ENCODE measurements at places on chromosomes 7 and 10.

DNA sequence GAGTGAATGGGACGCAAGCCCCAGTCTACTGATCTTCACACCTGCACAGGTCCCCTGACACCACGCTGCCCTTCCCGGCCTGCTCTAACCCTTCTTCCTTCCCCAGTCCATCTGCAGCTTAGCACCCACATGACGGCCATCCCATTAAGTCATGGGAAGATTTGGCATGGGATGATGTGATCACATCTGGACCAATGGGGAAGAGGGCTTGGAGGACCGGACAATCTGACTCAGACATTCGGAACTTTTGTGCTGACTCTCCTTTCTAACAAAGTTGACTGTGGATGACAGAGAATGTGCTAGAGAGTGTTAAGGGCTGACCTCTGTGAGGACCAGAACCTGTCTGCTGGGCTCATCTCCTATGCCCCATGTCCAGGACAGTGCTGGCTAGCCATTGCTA, 15.6 kb downstream of the CXCL12 start:
- DNase-seq, result no peak

- no peak for DNase-seq
Observed at GRCh38 chr10:113965683-113966082, 78.0 kb upstream of the ADRB1 start.

DNA sequence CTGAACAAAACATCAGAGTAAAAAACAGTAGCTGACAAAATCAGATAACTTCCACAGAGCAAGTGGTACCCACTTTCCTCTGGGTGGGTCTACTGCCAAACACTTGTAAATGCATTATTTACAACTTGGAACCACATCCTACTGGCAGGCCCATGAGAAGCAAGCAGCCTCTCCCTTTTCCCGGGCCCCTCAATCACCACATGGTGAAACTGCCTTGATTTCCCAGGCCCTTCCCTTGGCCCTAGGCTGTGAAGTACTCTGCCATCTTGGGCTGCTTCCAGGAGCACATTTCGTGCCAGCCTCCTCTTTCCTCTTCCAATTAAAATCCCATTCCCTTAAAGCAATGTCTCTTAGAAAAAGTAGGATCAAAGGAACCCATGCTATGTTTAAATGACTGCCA, 71.4 kb downstream of the CUZD1 start:
- DNase-seq, result no peak

- DNase-seq, result no peak
Observed at GRCh38 chr10:10629512-10629911, 388.2 kb upstream of the CELF2 start.

- DNase-seq, result no peak
Observed at GRCh38 chr7:155754165-155754564, 58.1 kb downstream of the SHH start.

GRCh38 chr7:140375892-140376730, 22.2 kb downstream of the SLC37A3 start:
- DNase-seq, result no peak

- no peak for DNase-seq
Observed at GRCh38 chr7:38465956-38466355, 165.2 kb downstream of the AMPH start.

DNA sequence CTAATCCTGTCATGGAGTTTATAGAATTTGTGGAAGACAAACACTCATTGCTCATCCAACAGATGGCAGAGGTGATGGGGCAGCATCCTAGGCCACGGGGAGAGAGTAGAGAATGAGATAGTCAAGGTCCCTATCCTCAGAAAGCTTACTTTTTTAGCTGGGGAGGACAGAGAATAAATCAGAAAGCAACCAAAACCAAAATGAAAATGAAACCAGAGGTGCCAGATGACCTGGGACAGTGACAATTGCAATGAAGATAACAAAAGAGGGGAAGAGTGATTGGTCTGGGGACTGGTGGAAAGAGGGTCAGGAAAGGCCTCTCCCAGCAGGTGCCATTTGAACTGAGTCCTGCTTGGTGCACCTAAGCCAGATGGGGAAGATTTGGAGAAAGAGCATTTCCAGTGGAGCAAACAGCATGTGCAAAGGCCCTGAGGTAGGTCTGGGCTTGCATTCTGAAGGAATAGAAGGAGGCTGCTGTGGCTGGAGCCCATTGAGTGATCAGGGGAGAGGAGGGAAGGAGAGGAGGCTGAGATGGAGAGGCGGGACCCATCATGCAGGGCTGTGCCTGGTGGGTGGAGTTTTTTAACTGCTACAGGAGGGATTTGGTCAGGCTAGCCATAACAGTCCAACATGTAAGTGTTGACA, 164.1 kb downstream of the RPS24 start:
- DNase-seq, result no peak

GRCh38 chr10:87869773-87870551, 6.5 kb downstream of the PTEN start:
- DNase-seq, result no peak

- no peak for DNase-seq
Observed at GRCh38 chr10:36462194-36462593, 663.2 kb upstream of the ANKRD30A start.

DNA sequence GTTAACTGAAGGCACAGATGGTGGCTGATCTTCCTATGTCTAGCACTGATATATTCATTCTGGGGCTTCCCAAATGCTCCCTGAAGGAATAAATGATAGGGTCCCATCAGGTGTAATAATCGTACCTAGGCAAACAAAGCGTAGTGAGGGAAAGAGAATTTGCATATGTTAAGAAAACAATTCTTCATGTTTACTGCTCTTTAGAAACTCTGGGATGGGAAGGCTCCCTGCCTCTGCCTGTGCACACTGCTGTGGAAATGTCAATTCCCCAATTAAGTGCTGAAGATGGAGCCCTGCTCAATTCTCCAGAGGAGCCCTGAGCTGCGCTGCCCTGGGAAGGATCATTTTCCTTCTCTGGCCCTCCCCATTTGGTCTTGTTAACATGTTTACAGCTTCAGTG, 380.9 kb upstream of the ADARB2 start:
- no peak for DNase-seq

DNA sequence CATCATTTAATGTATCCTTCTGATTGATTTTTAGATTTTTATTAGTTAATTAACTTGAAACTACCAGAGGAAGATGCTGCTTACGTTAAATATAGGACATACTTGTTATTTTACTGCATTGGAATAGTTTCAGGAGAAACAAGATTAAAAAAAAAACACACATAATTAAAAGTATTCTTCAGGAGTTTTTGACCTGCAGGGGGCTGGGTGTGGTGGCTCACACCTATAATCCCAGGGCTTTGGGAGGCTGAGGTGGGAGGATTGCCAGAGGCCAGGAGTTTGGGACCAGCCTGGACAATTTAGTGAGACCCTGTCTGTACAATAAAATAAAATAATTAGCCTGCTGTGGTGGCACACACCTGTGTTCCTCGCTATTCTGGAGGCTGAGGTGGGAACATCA, 10.7 kb downstream of the CBLL1 start:
- DNase-seq, result no peak

DNA sequence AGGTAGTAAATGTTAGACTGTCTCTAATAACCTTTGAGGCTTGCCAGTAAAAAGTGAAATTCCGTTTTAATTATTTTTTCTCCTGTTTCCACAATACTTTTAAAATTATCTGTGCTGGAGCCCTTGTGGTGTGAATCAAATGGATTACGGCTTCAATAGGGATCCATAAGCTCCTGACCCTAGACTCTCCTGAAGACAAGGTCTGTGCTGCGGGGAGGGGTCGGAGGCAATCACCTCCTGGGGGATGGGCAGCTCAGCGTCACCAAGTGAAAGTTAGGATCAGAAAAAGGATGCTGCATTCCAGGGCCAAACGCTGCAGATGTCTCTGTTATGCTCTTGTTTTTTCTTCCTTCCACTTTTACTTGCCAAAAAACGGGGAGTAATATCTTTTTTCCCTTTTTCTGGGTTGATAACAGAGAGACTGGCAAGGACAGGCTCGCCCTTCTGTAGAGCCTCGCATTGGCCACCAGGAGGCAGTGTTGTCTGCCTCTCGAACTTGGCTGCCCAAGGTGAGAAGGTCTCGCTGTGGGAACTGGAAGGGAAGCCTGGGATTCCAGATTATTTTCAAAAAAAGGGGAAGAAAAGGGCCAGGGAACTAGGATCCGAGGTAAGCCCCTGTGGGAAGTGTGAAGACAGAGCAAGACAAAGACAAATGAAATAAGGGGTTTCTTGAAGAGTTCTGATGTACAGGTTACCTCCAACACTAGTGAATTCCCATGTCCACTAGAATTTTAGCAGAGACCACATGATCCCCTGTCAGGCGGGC, 621.9 kb downstream of the ACTR3B start:
- no peak for DNase-seq

- no peak for DNase-seq
Observed at GRCh38 chr7:42880392-42880791, 31.5 kb downstream of the C7orf25 start.

- no peak for DNase-seq
Observed at GRCh38 chr7:147829016-147829415, 761.5 kb upstream of the C7orf33 start.

DNA sequence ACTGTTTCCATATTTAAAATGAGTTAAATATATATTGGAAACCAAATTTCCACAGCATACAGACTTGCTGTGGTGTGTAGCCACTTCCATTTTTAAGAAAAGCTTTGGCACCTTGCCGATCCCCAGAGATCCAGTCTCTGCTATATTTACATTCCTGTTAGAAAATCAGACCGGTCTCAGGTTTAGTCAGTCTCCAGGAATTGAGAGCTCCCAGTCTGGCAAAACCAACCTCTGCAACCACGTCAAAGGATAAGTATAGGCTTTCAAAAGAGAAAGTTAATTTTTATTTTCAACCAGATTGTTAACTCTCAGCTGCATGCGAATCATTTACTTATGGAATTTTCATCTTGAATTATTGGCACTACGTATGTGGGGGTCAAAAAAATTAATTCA, 28.2 kb downstream of the PUS7 start:
- DNase-seq, result no peak

GRCh38 chr7:1811850-1812508, 141.9 kb downstream of the ELFN1 start:
- no peak for DNase-seq

DNA sequence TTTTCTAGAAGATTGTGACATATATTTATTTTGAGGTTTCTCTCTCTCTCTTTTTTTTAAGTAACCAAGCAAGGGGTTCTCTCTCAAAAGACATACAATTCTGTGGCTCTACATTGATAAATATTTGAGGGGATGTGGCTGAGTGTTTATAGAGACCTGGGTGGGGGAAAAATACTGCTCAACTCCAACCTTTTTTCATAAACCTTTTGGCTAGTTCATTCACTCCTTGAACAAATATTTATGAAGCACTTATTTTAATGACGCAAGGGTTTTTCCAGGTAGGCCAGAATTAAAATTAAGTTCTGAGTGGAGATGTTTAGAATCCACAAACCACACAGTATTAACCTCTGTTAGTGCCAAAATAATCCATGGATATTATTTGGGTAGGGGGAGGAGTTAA, 100.2 kb downstream of the PTPRE start:
- DNase-seq, result no peak

DNA sequence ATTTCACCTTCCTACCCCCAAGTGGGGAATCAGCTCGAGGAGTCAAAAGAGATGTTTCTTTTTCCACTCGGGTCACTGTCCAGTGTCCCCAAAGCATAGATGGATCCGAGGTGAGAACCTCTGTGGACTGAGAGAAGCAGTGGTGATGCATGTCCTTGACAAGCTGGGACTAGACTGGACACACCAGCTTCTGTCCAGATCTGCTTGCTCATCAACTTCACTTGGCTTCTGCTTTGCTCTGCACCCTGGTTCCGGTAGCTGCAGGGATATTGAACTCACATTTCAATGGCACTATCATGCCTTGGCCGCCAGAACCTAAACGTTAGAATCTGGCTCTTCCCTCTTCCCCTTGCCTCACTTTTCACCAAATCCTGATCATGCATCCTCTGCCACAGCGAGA, 50.3 kb upstream of the CXCL12 start:
- DNase-seq, result no peak

DNA sequence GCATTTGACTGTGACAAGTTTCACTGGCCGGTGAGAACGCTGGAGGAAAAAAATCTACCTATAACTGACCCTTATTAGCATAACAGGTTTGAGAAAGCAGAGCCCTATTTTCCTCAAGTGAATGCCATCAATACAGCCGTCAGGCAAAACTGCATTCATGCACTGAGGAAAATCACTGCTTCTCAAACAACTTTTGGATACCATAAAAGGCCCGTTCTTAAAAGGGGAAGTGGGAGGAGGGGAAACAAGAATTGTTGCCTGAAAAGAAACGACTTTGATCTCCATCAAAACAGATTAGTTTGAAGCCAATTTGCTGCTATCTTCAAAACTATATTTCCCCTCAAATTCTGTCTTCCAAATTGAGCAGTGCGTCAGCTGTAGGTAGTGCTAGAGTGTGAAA, 670.6 kb downstream of the PCDH15 start:
- DNase-seq, result no peak

GRCh38 chr10:20760460-20760859, 136.7 kb downstream of the NEBL start:
- DNase-seq, result no peak

- no peak for DNase-seq
Observed at GRCh38 chr7:104231054-104232046, 23.5 kb upstream of the ORC5 start.

- DNase-seq, result no peak
Observed at GRCh38 chr10:131730771-131731497, 169.9 kb upstream of the PPP2R2D start.

DNA sequence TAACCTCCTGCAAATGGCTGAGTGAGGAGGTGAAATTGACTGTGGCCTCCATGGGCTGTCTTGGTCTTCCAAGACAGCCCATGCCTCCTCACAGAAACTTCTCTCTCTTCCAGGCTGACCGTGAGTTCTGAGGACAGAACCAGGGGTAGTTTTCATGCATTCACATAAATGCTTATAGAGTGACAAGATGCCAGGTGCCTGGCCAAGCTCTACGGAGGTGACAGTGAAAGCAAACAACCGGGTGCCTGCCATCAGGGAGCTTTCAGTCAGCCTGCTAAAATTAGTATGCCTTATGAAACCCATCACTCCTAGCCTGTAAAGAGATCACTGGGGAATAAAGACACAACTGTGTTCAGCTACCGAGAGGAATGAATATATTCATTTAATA, 919 bp upstream of the RHOBTB1 start:
- no peak for DNase-seq

DNA sequence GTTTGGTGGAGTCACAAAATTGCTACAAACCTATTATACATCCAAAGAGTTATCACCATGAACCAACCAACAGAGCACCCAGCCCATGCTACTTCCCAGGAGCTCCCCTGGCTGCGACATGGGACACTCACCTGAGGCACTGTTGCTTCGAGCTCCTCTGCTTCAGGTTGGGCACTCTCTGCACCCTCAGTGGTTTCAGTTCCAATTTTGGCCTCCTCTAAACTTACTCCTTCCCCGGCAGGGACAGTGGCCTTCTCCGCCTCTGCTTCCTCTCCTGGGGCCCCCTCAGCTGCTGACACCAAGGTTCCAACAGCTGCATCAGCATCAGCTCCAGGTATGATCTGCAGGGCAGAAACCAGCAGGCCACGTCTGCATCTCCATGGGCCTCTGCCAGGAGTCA, 120.4 kb upstream of the TARP start:
- DNase-seq, result no peak

GRCh38 chr10:95560278-95561176, 644 bp downstream of the SORBS1 start:
- no peak for DNase-seq
